ENCODE measurements at places on chromosomes 3 and 15.

DNA sequence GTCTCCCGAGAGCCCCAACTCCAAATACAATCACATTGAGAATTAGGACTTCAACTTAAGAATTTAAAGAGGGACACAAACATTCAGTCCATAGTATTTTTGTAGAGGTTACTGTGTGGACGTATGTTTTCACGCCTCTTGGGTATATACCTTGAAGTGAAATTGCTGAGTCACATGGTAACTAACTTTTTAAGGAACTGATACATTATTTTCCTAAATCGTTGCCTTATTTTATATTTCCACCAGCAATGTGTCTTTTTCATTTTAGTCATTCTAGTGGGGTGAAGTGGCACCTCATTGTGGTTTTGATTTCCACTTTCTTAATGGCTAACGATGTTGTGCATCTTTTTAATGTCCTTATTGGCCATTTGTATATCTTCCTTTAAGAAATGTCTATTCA lies 11.8 kb downstream of the PARP15 start:
- no peak for DNase-seq

- DNase-seq = peak; percentile 87
Observed at GRCh38 chr15:89971592-89971997, 29.5 kb upstream of the ZNF710 start.

DNA sequence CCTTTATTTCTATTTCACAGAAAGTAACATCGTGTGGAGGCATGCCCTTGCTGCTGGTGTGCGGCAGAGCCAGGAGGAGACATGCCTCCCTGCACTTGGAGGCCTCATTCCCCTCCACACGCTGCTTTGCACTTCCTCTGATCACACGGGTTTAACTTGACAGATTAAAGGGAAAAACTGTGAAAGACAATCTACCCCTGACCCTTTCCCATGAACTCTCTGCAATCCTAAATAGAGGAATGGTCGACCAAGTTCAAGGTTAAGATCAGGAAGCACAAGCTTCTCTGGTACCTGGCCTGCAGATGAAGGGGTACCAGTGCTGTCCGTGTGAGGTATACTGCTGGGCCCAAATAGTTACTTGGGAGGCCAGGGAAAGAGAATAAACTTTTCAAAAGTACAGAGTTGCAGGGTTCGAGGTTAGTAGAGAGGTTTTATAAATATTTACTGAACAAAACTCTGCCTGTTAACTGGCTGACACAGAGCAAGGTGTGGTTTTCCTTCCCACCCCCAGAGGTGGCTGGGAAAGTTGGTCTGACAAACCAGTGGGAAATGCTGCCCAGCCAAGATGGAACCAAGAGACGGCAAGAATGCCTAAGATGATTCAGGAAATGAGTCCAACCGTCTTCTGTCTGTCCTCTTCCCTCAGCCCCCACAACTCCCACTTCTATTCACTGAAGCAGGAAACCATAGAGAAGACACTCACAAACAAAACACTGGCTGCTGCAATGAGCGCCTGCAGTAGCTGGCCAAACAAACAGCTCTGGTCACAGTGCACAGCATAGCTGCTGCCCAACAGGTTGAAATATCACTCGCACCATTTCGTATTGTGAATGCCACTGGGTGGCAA lies 79.6 kb downstream of the IGF2BP2 start:
- DNase-seq = no peak

DNA sequence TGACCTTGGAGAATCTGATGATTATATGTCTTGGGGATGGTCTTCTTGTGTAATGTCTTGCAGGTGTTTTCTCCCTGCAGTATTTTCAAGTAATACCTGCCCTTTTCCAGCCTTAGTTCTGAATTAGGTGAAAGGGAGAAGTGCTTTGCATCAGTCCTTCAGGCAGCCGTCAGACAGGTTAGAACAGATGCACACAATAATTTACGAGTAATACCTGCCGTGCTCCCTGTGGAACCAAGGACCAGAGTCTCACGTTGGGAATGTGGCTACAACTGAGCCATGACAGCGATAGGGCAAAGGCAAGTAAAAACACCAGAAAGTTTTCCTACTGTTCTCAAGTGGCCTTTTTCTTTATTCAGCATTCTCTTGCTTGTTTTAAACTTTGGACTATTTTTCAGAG lies 69.1 kb downstream of the CHCHD6 start:
- no peak for DNase-seq

GRCh38 chr3:193347521-193348501 lies 30.7 kb downstream of the ATP13A5 start:
- peak; percentile 67 for DNase-seq
